Spleen (tissue), 13 donors: ENCODE measurements at places on chromosomes 1 and 21.

DNA sequence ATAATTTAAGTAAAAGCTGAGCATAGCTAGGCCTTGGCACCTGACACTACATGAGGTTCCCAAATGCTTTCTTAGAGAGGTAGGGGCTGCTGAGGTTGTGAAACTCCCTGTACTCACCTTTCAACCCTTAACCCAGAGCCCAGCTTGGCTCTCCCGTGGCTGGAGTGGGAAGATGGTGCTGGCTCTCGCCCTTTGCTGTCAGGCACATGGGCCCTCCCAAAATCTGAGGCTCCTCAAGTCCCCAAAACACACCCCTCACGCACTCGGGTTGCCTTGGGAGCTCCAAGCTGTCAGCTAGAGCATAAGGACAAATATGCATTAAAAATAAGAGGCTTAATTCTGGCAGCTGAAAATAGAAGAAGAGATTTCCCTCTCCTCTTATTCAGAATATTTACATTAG, 46.7 kb upstream of the PLPPR4 start:
- no peak for DNase-seq

DNA sequence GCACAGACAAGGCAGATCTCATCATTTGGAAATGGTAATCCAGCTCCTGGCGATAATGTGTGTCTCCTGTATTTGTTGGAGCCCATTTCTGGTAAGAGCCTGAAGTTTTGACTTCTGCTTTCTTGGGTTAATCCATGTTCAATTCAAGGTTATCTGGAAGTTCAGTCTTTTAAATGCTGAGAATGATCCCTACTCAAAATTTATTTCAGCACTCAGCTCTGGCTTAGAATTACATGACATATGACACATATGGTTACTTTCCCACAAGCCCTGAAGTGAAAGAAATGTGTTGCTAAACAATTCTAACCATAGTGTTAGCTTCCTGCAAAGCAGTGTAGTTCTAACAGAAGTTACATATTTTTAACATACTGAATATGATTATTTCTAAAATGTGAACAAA, 2.7 kb downstream of the PTGFR start:
- no peak for DNase-seq

GRCh38 chr21:23247334-23247733, 2249.1 kb downstream of the NCAM2 start:
- DNase-seq: no peak

DNA sequence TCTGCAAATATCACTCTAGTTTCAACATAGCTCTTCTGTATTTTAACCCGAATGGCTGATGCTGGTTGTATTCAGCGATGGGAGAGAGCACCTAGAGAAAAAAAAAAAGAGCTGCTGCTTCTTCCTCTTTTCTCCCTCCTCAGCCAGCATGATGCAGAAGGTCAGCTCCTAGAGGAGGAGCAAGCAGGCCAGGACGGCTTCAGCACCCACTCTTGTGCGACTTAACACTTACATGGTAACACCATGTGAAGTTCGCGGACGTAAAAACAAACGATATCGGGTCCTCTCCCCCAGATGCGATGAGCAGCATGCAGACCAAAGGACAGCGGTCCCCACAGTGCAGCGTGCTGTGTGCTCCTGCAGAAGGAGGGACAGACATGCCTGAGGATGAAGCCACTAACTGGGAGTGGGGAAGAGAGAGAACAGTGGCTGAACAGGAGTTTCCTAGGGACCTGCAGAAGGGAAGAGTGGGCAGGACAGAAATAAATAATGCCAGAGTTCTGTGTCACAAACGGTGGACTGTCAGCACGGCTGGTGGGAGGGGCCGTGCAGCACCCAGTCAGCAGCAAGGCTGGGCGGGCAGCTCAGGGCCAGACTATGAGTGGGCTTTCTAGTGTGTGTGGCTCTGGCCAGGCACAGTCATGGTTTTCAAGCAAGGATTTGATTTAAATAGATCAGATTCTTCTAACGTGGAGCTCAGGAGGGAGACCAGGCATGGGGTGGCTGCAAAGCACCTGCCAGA, 11.4 kb upstream of the B3GALT5 start:
- DNase-seq: no peak

DNA sequence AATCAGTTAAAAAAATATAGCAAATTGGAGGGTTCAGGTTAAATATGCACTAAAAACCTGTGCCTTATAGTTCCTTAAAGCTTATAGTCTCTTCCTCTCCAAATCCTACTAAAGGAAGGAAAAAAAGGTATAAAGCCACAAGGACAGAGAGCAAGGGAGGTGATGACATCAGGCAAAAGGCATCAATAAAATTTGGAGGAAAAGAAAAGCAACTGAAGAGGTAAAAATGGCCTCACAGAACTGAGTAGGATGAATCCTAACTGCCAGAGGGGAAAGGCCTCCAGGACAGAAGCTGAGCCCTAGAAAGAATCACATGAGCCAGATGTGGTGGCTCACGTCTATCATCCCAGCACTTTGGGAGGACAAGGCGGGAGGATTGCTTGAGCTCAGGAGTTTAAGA, 8.1 kb downstream of the CCSAP start:
- no peak for DNase-seq

GRCh38 chr1:101075926-101076325, 50.3 kb upstream of the DPH5 start:
- no peak for DNase-seq

DNA sequence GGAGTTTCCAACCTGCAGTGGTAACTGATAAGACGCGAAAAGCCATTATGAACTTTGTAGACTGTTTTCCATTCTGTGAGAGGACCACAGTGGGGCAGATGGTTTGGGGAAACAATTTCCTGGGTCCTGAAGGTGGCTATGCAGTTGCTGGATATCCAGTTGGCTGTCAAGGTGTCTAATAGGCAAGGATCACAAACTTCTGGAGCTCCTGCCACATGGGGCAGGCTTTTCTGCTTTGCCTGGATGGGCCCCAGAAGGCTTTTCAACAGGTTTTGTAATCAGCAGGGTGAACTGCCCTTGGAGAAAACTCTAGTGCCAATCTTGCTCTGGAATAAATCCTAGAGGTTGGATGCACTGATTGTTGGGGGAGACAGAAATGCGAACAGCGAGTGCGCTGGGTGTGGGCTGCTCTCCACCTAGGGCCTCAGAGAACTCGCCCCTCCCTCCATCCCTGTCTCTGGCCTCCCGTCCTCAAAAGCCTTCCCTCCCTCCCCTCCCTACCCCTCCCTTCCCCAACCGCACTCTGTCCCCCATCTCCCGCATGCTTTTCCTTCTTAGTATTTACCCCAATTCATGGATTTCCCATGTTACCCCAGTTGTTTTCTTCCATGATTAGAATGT, 210.3 kb upstream of the USP24 start:
- DNase-seq: no peak

GRCh38 chr21:33202464-33203363, 27.0 kb upstream of the IFNAR2 start:
- DNase-seq: no peak

GRCh38 chr1:19372602-19373001, 60.5 kb downstream of the SLC66A1 start:
- no peak for DNase-seq

DNA sequence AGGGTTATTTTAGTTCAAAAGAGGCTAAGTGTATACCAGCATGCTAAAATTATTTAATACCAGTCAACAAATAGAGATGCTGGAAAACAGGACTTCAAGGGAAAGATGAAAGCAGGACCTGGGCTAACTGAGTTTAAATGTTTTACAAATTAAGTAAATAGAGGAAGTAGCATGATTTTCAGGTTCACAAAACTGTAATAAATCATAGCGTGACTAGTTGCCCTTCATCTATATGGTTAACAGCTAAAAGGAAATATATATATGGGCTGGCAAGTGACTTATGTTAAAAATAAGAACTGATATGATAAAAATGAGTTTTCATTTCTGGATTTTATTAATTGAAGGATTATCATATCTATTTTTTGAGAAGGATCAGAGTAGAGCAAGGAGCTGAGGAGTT, 25.6 kb downstream of the DPYD start:
- no peak for DNase-seq

DNA sequence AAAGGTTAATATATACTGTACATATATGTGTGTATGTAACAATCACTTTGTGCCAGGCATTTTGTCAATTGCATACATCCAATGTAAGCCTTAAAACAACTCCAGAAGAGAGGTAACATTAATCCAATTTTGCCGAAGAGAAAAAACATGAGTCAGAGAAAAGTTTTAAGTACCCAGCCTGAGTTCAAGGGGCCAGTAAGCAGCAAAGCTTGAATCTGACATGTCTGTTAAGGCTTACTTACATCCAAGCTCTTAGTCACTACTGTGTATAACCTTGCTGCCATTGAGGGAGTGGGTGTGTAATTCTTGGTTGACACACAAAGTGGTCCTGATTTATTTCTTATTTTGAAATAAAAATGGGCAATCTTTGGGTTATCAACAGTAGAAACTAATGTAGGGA, 360.4 kb upstream of the LYPLAL1 start:
- DNase-seq: no peak

GRCh38 chr1:201295346-201295745, 12.0 kb downstream of the PKP1 start:
- DNase-seq: no peak

DNA sequence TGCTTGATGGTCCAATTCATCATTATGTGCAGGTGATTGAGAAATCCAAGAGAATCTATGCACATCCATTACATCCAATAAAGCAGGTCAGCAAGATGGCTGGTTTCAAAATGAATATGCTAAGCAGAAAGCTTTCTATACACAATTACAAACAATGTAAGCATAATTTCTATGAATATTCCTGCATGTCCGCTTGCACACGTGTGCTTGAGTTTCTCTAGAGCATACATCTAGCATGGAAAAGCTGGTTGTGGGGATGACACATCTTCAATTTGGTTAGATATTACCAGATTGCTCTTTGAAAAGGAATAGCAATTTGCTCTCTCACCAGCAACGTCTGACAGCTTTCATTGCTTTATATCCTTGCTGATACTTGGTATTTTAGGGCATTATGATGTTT, 160.4 kb upstream of the HMGB4 start:
- no peak for DNase-seq

- no peak for DNase-seq
Observed at GRCh38 chr1:198298640-198299039, 141.8 kb downstream of the NEK7 start.

DNA sequence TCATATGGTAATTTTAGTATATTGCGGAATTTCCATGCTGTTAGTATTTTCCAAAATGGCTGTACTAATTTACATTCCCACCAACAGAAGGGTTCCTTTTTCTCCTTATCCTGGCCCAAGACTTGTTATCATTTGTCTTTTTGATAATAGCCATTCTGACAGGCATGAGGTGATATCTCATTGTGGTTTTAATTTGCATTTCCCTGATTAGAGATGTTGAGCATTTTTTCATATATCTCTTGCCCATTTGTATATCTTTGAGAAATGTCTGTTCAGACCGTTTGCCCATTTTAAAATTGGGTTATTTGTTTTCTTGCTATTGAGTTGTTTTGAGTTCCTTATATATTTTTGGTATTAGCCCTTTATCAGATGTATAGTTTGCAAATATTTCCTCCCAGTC, 14.0 kb downstream of the CAPZA1 start:
- DNase-seq: no peak

DNA sequence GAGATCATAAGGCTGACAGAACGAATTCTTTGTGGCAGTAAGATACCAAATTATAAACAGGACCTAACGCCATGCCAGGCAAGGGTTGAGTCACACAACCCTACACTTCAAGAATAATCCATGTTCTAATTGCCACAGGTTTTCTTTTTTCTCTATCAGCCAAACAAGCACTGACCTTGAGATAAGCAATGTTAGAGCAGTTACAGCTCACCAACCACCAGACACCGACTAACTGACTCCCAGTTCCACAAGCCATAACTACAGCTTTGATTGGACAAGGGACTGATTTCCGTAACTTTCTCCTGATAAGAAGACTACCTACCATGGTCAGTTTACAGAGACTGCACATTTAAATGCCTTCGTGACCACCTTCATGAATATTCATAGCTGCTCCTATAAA, 149.6 kb downstream of the PTPRU start:
- no peak for DNase-seq

DNA sequence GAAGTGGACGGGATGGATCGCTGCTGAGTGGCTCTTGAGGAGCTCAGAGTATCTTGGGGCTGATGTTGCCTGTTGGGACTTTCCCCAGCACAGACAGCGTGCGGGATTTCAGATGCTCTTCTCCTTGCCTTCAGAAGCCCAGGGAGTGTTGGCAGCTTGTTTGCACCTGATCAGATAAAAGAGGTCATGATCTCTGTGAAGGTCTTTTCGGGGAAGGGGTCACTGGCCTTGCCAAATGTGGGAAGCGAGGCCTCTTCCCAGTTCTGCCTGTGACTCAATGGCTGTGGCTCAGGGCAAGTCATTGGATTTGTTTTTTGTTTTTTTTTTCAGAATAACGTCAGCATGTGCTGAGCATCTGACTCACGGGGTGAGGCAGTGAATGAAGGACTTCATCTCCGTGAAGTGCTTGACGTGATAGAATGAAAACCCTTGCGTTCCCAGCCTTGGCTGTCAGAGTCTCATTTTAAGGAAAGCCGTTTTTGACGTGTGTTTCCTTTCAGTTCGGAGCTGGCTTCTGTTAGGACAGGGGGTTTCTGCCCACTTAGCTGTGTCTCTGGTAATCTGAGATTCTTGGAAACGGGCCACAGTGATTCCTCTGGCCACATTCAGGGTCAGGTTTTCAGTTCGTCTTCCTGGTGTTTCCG, 46.7 kb downstream of the GALNT2 start:
- DNase-seq: no peak

GRCh38 chr1:109181085-109181806, 32.5 kb upstream of the SARS1 start:
- no peak for DNase-seq

DNA sequence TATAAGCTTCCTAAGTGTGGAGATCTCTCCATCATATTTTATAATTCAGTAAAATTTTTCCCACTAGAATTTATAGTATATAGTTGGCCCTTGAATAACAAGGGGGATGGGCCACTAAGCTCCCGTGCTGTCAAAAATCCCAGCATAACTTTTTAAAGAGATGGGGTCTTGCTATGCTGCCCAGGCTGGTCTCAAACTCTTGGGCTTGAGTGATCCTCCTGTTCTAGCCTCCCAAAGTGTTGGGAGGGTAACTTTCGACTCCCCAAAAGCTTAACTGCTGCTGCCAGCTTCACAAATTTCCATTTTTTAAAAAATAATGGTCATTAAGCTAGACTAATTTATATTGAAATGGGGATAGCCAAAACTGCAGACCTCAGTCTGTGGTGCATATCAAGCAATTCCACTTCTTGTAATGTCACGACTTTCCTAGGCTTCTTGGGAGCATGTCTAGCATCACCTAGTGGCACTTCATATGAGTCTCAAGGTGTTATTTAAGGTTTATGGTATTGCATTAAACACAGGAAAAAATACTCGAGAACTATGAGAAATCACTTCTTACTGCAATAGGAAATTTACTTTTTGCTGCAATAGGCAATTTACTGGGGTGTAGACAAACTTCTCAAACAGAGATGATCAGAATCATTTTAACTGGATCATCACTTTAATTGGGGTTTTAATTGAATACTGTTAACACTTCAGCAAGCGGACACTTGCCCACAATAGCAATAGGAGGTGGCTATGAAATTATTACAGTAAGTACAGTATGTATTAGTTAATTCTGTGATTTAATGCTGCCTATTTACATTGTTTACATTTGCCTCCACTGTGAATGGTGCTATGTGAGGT, 19.3 kb upstream of the ACTA1 start:
- no peak for DNase-seq
